ENCODE measurements at places on chromosomes 2 and 18.
A peak's percentile ranks its signal among the peaks of the same experiment; 100 is the strongest.

DNA sequence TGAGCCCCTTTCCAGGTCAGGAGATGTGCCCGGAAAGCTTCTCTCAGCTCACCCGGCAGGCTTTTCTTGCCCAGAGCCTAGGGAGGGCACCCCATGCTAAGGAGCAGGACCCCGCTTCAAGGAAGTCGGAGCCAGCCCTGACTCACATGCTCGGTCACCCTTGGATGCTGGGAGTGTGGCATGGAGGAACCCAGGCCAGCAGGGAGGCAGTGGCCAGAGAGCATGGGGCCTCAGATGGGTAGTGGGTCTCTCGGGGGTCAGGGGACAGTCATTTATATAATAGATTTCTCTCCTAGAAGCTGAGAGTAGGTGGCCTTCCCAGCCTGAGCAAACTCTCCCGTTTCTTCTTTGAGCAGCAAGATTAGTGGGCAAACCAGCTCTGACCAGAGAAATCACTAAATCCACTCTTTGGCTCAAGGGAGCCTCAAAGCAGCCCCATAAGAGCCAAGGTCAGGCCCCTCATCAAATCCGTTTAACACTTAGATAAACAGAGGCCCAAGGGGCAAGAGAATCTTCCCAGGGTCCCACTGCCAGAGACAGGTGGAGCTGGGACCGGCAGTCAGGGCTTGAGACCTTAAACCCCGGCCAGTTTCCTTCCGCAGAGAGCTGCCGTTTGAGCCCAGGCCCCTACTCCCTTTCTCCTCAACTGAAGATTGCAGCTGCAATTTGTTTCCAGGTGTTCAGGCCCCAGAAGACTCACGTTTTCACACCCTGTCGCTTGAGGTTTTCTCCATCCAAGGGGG, 113.1 kb downstream of the CYP26B1 start:
- DNase-seq, result no peak

DNA sequence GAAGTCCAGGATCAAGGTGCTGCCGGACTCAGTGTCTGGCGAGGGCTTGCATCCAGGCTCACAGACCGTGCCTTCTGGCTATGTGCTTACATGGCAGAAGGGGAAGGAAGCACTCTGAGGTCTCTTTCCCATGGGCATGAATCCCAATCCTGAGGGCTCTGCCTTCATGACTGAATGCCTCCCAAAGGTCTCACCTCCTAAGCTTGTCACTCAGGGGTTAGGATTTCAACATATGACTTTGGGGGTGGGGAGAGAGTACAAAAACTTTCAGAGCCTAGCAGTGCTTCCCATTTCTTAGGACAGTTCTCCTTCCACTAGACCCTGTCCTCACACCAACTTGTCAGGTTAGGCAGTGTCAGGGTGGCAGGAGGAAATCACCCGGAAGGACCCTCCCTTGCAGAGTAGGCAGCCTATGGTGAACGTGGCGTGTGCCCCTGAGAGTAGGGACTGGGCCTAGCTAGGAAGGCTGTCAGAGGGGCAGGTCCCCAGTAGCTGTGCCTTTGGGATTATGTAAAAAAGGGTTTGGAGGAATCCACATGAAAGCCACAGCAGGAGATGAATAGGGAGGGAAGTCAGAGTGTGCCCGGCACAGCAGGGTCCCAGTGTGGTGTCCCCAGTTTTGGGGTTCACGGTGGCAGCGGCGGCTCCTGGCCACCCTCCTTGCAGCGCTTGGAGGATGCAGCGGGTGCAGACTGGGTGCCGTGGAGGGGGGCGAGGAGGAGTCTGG, 233.3 kb downstream of the LDLRAD4 start:
- DNase-seq, result no peak

- no peak for DNase-seq
These were observed 184.9 kb upstream of the DTNA start for GRCh38 chr18:34525244-34525643.

- no peak for DNase-seq
These were observed 508.2 kb downstream of the LRRTM4 start for GRCh38 chr2:77013953-77014352.

- peak; percentile 89 for DNase-seq
These were observed 130.9 kb downstream of the EXOC6B start for GRCh38 chr2:72694715-72695496.

DNA sequence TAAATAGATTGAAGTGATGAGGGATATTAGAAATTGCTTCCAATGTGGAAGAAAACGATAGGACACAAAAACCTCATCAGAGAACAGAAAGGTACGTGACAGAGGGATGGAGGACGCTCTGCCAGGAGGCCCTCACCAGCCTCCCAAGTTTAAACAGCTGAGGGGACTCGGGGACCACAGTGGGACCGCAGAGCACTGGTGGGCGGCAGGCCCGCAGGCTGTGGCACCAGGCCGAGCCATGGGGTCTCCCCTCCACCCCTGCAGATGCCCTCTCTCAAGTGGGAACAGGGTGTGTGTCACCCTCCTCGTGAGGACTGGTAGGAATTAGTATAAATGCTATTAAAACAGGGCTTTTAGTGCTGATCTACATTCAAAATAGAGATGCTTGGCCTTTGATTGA, 10.8 kb downstream of the NDUFA10 start:
- DNase-seq, result no peak

- DNase-seq, result no peak
These were observed 3.5 kb downstream of the RHOB start for GRCh38 chr2:20450201-20450999.

GRCh38 chr18:78785706-78786105, 193.9 kb upstream of the SALL3 start:
- no peak for DNase-seq

DNA sequence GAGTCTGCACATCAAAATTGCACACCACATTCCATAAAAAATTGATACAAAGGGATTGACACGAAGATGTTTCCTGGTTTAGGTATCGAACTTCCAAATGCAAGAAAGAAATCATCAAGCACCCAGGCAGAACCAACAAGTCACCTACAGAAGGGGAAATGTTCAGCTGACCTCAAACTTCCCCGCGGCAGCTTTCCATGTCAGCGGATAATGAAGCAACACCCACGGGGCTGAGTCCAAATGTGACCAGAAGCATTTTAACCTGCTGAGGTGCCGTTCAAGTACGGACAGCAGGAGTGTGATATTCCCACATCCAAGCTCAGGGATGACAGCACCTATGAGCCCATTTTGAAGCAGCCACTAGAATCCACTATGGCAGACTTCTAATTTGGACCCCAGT, 124.9 kb downstream of the GALNT14 start:
- DNase-seq, result no peak

DNA sequence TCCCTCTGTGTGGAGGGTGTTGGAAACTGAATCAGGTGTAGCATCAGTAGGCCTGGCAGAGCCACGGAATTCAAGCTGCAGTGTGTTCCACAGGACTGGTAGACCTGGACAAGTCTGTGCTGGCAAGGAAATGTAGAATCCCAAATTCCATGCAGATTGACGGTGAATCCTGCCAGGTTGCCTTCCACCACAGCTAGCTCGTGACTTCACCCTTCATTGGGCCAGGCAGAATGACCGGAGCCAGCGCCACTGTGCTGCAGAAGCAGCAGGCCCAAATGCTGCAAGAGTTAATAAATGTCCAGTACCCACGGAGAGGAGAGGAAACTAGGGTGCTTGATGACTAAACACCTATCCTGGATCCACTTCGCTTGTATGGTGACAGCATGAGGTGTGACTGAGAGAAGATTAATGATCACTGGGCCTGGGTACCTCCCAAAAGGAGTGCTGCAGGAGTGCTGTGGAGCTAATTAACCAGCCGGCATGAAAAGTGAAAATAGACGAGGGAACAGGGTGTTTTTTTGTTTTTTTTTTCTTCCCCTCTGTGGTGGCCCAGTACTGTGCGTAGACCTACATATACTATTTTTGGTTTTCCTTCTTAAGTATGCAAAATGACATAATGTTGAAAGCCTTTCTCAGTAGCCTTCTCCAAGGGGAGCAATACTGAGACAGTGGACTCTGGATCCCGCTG, 122.2 kb downstream of the TANC1 start:
- DNase-seq, result no peak

DNA sequence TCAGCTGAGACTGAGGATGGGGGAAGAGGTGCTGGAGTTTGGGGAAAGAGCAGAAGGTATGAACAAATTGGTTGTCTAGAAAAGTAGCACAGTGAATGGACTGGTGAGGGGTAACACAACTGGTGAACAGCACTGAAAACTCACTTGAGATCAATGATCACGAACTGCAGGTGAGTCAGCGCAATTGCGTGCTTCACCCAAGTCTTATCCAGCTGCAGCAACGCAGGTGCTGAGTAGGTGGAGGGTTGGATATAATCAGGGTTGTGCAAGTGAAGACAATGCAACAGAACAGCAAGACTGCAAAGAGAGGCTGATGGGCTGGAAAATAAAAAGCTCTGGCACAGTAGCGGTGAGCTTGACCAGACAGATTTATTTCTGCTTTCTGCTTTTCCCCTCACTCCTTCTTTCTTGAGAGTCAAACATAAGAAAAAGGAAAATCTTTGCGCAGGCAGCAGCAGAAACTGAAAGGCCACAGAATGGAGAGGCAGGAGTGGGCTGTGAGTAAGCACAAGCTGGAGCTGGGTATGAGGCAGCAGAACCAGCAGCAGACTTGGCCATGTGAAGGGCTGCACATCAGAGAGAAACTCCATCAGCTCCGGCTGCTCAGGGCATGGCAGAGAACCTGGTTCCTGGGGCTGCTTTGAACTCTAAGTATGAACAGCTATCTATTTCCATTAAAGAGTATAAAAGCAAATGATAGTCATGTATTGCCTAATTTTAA, 99.4 kb upstream of the ARL5A start:
- DNase-seq, result no peak

DNA sequence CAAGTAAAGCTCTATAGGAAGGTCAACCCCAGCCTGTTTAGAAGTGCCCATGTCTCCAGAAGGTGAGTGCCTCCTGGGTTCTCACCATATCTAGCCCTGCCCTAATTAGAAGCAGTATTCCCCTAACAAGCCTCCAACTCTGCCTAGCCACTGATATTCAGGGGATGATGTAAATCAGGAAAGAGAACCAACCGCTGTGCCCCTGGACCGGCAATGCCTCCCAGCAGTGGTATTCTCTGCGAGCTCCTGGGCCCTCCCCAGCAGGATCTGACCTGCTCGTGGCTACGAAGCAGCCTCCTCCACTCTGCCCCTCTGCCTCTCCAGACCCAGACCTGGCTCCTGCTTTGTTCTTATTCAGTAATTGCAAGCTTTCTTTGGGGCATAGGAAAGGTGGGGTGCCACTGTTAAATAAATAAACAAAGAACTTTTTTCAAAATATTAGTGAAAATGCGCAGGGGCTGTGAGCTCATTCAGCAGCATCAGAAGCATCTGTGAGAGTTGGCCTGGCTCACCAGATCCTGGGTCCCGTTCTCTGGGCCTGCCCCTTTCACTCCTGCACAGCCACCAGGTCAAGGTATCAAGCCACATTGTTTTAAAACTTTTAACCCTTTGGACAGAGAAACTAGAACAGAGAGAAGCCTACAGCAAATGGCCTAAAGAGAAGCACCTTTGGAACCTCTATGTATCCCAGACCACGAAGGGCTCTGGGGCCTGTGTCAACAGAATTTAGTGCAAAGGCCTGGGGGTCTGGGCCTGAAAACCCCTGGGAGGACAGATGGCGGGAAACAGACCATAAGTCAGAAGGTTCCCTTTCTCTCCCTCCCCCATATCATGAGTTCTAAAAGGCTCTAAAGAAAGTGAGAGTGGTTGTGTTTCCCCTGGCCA, 11.9 kb downstream of the MREG start:
- DNase-seq, result no peak

DNA sequence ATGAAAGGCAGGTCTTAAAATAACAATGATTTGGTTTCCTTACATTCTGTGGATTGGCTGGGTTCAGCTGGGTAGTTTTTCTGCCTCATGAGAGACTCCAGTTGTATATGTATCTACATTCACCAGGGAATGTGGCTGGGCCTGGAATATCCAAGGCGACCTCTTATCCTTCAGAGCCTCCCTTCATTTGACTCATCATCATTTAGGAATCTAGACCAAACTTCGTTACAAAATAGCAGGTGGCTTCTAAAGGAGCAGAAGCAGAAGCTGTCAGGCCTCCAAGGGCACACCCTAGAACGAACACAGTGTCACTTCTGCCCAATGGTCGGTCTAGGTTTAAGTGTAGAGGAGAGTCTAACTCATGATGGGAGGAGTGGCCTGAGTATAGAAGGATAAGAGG, 204.2 kb downstream of the EN1 start:
- no peak for DNase-seq

DNA sequence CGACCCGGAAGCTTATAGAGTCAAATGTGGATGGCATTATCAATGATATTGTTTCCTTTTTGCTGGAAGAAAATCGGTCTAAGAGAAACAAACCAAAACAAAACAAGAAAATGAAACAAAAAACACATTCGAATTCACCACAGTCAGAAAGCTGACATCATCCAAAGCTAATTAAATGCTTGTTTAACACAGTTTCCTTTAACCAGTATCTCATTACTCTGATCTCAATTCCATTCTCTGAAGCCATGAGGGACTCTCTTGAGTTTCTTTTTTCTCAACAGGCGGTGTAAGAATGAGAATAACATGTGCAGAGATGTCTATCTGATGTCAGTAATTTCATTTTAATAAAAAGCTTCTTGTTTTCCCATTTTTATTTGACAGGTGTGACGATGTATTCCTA, 1448.3 kb upstream of the DDX18 start:
- no peak for DNase-seq

DNA sequence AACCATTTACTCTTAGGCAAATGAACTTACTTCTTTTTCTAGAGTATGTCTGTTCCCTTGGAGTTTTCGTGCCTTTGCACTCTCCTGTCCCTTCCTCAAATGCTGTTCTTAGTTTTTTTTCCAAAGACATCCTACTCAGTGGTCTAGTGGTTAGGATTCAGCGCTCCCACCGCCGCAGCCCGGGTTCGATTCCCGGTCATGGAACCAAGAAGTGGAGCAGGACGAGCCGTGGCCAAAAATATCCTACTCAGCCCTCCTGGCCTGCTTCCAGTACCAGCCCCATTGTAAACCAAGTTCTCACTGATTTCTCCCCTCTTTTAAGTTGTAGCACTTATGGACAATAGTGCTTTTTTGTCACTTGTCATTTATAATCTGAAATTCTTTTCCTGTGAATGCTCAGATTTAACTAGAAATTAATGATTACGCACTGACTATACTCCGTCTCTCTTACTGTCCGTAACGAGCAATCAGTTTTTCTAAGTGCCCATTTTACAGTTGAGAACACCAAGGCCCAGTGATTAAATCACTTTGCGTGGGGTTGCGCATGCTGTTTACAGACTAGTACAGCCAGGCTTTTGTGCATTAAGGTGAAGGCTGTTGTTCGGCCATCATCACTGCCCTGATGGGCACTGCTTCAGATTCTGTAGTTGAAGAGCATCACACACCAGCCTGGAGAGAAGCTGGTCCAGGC, 17.9 kb downstream of the GREB1 start:
- no peak for DNase-seq

- no peak for DNase-seq
These were observed 36.5 kb downstream of the EIF4E2 start for GRCh38 chr2:232586943-232587505.

Data from NCI-H1105 treated with DMSO at 0.1 percent for 48 hours (cell line).